ENCODE measurements at places on chromosomes 5 and 9.

DNA sequence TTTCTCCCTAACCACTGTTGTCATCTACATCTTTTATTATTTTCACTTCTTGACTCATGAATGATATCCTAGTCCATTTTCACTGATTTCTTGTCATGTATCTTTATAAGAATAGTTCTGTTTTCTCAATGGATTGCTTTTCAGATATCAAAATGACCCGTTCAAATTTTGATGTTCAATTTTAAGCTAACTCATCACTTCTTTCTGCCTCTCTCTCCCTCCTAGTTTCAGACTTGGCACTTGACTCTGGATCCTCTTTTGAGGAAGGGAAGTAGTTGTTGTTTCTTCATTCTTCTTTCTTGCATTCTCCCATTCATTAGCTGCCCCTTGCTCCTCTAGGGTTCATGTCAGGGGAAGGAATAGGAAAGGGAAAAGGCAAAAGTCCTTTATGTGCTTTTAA lies 23.7 kb downstream of the CSNK1G3 start:
- DNase-seq: no peak

- DNase-seq: no peak
Observed at GRCh38 chr5:102119252-102119651, 176.8 kb downstream of the SLCO4C1 start.

GRCh38 chr9:113589407-113589806 lies 125.9 kb downstream of the RGS3 start:
- DNase-seq: no peak

DNA sequence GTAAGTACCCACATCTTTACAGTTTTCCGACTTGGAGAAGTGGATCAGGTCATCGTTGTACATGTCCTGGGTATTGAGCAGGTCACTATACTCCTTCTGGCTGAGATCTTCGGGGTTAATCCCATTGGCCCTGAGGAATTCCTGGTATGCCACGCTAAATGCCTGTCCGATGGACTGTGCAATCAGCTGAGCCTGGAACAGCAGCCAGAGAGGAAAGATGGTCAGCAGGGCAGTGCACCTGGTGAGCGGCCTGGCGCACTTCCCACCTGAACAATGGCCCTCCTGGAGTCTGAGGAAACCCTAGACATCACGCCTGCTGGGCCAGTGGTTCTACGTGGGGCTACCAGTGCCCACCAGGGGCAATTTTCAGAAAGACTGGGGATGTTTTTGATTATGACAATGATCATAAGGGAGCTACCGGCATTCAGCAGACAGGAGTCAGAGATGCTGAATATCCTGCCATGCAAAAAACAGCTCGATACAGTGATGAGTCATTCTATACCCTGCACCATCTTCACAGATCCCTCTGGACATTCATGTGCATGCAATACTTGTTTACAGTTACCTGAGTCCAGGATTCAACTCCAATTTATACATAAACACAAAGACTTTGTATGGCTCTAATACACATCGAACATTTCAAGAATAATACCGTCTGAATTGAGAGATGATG lies 127.2 kb downstream of the ENTREP1 start:
- no peak for DNase-seq

- no peak for DNase-seq
Observed at GRCh38 chr5:83472213-83472507, 616 bp downstream of the VCAN start.

DNA sequence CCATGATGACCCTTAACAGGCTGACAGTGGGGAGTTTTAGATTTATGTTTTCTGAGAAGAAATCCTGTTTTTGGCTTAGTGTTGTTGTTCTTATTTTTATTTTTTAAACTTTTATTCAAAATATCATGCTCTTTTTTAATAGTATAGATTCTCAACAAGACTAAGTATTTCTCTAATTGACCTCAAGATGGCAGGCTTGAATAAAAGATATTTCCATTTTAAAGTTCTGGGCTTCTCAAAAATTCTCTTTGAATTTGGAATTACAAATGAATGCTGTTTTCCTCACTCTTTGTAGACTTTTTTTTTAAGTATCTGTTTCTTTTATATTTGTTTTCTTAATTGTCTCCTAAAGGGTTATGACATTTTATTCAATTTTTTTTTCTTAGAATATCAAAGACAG lies 50.0 kb upstream of the SH3GL2 start:
- DNase-seq: no peak

GRCh38 chr9:14741369-14741768 lies 18.8 kb upstream of the CER1 start:
- DNase-seq: no peak

DNA sequence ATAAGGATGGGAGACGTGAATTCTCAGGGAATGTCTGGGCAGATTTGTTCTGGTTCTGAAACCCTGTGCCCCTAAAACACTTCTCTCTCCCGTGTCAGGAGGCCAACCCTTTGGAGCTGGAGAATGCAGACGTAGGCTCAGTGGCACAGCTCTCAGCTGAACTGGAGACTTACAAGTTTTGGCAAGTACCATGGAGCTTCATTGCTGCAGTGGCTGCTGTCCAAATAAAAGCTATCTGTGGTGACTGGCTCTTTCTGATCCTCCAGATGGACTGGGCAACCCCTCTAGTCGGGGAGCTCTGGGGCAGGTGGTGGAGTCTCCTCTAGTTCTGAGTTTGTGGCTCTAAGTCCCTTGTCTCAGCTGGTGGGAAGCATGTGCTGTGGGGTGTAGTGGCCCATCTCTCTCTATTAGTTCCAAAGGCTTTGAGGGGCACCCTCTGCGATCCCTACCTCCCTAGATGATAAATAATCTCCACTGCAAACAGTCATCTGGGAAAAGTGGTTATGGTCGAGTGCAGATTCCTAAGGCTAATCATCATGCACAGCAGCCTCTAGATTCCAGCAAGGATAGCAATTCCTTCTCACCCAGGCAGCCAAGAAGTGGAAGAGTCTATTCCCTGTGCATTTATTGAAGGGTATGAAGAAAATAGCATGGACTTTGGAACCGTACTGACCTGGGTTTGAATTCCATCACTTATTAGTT lies 204.2 kb upstream of the KLF4 start:
- no peak for DNase-seq

DNA sequence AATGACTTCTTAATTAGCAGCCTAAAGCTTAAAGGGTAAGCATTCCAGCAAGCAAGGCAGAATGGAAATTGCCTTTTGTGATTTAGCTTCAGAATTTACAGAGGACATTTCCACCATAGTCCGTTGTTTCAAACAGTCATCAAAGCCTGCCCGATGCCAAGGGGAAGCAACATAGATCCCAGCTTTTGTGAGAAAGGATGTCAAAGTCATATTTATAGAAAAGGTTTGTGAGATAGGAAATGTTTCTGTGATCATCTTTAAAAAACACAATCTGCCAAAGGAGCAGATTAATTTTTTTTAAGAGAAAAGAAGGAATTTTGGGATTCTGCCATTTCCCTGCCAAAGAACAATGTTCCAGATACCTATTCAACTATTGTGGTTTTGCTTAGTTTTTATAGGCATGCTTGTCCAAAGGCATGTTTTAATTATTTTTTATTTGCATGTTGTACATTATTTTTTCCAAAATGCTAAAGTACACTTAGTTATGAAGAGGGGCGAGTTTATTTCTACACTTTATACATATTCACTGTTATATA lies 346.9 kb downstream of the ZNF608 start:
- no peak for DNase-seq

DNA sequence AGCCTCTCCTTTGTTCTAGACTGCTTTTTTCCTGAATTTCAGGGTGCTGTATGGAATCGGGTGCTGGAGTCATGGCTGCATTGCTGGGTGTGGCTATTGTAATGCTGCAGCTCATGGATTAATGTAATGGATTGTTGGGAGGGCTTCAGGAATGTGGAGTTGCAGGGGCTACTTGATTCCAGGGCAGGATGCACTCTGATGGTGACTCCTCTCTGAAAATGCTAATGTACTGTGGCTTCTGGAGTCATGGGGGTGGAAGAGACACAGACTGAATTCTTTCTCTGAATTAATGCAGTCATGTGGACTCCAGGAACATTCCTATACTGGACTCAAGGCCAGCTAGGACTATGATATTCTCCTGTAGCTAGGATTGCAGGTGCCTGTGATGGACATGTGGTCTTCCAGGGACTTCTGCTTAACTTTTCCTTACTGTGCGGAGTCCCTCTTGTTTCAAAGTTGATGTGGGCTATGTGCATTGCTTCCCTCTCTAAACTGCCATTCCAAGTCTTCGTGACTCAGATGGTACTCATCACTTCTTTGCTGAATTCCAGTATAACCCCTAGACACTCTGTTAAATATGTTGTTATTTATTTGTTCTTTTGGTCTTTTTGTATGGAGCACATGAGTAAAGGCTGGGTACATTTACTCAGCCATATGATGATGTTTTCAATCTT lies 396.2 kb downstream of the KCTD16 start:
- no peak for DNase-seq

DNA sequence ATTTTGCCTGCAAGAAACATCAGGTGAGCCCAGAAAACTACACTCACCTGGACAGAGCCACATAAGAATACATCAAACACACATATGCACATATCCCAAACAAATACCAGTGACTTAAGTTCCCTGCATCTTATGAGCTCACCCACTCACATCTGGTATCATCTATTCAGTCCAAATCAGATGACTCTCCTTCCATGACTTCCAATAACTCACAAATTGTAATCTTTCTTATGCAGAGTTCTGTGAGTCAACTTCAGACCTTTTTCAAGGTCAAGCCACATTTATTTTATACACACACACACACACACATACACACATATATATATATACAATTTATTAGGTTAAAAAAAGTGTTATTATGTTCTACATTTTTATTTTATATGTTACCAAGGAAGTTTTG lies 1711.9 kb upstream of the CDH9 start:
- DNase-seq: no peak

- no peak for DNase-seq
Observed at GRCh38 chr9:15142878-15143534, 164.0 kb downstream of the TTC39B start.

DNA sequence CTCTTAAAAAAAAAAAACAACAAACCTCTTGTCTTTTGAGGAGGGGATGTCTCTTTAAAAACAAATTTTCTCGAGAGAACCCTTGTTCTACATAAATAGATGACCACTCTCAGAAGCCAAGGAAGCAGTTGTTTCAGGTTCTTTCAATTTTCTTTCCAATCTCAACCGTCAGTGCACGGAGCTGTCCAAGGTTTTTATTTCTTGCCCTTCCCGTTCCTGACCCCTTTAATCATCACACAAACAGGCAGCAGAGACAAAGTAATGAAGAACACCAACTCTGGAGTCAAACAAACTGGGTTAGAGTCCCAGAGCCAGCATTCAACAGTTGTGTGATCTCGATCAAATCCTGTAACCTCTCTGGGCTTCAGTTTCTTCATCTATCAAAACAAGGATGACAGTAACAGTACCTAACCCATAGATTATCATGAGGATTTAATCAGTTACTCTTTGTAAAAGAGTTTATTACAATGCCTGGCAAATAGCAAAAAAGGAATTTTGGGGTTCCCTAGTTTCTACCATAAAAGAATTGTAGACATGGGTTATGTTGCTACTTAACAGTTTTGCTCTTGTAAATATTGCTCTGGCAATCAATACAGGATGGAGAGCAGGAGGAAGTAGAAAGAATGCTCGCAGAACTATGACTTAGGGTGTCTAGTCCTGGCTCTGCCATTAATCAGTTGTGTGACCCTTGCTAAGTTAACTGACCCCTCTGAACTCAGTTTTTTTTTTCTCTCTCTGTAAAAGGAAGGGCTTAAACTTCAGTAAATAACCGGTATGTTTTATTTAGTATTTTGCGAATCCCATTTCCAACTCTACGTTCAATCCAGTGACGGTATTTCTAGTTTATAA lies 1.0 kb upstream of the NIM1K start:
- DNase-seq: no peak

DNA sequence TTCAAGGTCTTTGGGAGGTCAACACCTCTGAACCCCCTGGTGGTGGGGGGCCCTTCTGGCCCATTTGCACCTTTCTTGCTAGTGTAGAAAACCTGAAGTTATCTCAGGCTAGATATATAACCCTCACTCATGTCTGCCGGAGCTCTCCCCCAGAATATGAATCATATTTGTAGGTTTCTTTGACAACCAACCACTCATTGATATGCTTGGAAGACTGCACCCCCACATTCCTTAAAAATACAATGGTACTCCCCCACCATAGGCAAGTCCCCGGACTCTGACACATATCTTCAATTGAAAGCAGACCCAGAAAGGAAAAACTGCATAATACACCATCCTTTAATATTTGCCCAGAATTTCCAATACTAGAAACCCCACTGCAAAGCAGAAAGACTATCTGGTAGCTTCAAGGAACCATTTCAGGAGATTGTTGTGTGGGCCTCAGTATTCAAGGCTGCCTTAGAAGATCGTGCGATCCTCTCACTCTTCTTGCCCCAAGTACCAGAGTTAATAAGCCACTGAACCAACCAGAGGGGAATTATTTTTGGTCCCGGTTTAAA lies 978 bp upstream of the UBE2B start:
- no peak for DNase-seq

DNA sequence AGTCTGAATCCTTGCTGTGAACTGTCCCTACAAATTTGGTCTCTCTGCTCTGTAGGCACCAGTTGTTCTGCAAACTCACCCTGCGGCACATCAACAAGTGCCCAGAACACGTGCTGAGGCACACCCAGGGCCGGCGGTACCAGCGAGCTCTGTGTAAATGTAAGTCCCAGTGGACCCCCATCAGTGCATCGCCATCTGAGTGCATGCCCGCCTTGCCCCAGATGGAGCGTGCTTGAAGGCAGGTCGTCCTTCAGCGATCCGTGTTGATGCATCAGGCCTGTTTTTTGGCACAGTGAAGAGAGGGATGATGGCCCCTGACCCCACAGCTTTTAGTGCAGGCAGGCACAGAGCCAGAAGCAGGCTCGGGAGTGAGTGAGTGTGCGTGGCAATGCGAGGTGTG lies 1.3 kb downstream of the SURF2 start:
- no peak for DNase-seq

DNA sequence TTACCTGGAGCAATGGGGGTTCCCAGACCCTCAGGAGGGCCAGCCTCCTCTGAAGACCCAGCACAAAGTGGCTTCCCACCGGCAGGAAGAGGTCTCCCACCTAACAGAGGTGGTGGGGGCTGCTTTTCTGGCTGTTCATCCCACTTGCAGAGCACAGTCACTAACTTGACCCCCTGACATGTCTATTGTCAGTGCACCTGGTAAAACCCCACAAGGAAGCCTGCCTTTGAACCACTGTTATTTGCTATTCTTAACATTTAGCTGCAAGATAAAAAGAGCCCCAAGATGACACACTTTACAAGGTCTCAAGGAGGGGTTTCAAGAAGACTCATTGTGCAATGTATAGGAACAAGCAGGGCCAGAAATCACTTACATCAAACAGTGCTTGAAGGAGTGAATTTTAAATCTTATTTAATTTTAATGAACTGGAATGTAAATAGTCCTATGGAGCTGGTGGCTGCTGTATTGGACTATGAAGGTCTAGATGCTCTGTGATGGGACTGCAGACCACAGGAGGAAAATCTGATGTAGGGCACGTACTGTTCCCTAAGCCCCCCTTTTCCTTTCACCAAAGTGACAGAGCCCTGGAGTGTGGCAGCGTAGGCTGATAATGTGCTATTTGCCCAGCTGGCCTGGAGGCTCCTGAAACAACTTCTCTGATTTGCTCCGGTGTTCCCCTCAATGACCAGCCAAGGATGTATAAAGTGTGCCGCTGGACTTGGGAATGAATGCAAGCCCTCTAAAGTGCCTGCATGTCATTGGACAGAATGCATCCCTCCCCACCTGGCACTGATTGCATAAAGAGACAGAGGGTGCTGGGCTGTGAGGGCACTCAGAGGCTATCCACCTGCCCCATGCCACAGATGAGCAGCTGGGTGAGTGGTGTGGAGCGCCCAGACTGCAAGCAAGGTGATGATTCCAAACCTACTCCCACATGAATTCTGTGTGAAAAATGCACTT lies 80.2 kb downstream of the PTPN3 start:
- DNase-seq: no peak

GRCh38 chr5:78506261-78507024 lies 142.1 kb downstream of the LHFPL2 start:
- no peak for DNase-seq
